Stimulated activated CD4-positive, alpha-beta T cell treated with anti-CD3 and anti-CD28 coated beads, TNF-alpha, amount 100 ng/mL, for 1 hour (primary cell): ENCODE measurements at places on chromosomes 7 and 10.

- DNase-seq, result no peak
Observed at GRCh38 chr10:90424730-90425129, 433.1 kb downstream of the HTR7 start.

GRCh38 chr7:600149-601035 lies 80.7 kb upstream of the PDGFA start:
- no peak for DNase-seq

DNA sequence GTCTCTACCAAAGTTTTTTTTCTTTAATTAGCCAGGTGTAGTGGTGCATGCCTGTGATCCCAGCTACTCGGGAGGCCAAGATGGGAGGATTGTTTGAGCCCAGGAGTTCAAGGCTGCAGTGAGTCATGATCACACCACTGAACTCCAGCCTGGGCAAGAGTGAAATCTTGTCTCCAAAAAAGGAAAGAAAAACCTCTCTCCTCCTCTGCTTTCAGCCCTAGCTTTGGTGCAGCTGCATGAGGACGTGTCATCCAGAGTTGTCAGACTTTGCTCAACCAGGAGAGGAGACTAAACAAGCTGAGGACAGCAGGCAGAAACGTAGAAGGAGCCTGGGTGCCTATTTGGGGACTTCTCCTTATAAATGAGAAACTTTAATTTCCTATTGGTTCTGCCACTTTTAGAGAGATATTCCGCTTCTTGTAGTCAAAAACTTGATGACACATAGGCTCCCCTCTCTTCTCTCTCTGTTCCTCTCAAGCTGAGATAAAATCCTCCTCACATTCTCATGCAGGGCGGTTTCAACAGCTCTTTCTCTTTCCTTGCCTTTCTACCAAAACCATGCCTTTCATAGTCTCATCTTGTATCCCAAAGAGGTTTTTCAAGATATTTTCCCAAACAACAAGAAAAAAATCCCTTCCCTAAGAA lies 205.4 kb downstream of the ARHGAP12 start:
- no peak for DNase-seq

DNA sequence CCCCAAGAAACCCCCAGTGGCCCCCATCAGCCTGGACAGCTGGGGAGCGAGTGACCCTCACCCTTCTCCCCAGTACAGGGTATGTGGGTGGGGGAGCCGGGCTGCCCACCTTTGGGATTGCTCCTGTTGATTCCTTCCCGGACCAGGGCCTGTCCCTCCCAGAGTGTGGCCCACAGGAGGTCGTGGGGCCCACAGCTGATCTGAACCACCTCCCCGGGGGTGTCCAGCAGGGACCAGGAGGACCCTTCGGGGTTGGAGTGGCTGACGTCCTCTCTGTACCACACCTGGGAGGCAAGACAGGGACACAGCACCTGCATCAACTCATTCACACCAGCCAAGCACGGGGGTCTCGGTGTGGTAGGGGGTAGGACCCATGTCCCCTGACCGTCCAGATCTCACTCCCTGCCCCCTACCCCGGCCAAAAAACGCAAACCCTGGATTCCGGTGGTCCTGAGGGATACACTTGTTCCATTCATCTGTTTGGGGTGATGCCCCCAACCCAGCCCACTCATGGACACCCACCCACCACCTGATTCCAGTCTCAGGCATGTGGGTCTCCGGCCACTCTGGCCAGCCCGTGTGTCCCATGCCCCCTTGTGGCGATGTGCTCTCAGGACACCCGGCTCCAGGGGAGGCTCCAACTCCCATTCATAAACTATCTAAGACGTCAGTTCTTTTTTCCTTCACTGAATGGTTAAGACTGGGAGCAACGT lies 10.9 kb downstream of the TECPR1 start:
- no peak for DNase-seq

- DNase-seq, result no peak
Observed at GRCh38 chr10:72370201-72370722, 15.5 kb upstream of the DNAJB12 start.

- no peak for DNase-seq
Observed at GRCh38 chr10:80015911-80016830, 62.3 kb upstream of the TMEM254 start.

DNA sequence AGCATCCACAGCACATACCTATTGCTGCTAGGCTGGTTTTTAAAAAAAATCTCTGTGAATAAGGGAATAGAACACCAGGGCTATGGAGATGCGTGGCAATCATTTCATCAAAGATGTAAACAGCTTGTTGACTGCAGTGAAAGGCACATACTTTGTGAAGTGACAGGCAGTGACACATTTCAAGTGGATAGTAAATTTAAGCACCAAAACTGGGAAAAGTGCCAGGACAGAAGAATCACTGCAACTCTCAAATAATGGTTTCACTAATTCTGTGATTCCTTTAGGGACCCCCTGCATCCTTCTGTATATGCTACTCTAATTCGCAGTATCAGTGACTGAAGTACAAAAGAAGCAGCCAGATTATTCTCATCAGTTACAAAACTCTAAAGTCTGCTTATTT lies 145.2 kb upstream of the KLF14 start:
- no peak for DNase-seq

DNA sequence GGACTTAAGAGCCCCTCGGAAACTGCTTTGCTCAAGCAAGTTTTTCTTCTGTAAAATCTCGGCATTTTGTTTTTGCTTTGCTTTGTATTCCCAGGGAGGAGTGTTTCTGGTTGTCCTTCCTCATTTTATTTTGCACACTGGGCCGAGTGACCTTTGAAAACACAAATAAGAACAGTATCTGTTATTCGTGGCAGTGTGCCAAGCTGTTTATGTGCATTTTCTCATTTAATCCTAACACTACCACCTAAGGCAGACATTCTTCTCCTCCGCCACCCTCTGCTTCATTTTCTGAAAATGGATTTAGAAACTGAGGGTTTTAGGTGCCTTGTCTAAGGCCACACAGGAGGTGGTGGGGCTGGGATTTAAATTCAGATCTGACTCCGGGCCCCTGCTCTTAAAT lies 218.5 kb downstream of the TCF7L2 start:
- no peak for DNase-seq

DNA sequence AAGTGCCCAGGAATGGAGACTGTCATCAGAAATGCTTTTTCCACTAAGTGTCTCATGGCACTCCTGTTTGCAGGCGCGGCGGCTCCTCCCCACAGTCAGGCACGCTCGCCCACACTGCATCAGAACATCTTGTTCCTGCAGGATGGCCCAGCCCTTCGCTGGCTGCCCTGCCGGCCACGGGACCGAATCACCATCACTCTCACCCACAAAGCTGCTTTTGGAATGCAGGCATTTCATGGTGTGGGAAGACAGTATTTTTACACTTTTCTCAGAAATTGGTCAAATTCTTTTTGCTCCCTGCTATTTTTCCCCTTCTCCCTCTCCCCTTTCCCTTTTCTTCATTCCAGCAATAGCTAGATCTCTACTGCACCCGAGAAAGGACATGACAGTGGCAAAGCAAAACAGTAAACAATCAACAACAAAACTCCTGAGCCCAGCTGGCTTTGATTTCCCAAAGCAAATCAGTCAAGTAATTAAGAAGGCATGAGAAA lies 176.1 kb upstream of the TNS3 start:
- DNase-seq, result no peak

DNA sequence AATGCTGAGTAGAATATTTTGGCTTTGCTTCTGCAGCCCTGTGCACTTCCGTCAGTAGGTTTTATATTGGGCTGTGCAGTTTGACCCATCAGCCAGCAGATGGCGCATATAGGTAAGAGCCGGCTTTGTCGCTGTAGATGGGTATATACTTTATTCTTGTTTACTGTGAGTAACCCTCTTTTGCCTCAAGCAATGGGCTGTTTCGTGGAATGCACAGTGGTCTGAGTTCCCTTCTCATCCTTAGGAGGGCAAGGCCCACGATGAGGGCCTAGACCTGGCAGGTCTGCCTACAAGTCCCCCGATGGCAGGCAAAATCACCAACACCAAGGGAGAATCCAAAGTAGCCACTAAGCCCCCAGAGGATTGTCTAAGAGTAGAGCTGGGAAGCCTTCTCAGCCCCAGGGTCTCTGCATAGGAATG lies 1002.9 kb upstream of the KCND2 start:
- DNase-seq, result no peak

DNA sequence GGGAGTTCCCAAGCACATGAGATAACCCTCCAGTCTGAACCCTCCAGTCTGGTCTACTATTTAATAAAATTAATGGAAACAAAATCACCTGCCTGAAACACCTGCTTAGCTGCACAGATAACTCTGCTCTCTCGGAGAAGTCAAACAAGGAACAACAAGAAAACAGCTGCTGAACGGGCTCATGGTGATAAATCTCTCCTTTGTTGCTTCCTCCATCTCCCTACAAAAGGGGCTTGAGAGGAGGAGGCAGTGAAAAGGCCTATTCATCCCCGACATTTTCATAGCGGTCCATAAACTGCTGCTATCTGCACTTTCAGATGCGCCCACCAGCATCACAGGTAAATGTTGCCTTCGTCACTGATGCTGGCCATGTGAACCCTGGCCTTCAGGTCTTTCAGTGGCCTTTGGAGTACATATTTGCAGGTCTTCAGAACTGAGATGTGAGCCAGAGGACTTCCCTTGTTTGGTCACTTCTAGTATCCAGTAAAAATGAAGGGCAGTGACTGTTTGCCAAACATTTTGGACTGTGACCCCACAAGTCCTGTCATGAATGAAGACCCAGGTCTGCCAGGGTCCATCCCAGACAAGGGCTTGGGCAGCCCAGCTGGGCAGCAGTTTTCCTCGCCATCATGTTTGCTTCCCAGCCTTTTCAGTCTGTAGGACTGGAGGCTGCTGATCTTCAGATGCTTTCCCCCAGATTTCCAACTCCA lies 15.9 kb downstream of the FKBP6 start:
- DNase-seq, result no peak
